Right lobe of liver (tissue), 6 donors: ENCODE measurements at places on chromosomes 1 and 21. TPM values are rescaled to one million over a fixed set of nuclear protein-coding genes. Genes with fewer than 3 reads are reported as not detected.

DNA sequence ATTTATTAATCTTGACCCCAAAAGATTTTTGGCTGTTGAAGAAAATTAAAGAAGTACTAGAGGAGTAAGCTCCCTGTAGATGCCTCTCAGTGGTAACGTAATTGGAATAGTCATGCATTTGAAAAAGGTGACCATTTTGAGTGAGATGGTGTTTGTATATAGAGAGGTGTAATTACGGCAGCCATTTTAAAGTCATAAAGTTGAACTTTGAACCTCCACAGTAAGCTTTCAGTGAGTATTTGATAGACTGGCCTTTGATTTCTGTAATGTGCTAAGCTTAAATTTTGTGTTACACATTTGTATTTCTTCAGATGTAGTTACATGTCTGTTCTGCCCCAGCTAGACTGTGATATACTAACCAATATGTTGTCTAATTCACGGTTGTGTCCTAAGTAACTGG, 21.5 kb upstream of the TMCO2 start:
- DNase-seq: no peak

- DNase-seq: no peak
These were observed 31.9 kb upstream of the IL19 start for GRCh38 chr1:206738370-206739366.

DNA sequence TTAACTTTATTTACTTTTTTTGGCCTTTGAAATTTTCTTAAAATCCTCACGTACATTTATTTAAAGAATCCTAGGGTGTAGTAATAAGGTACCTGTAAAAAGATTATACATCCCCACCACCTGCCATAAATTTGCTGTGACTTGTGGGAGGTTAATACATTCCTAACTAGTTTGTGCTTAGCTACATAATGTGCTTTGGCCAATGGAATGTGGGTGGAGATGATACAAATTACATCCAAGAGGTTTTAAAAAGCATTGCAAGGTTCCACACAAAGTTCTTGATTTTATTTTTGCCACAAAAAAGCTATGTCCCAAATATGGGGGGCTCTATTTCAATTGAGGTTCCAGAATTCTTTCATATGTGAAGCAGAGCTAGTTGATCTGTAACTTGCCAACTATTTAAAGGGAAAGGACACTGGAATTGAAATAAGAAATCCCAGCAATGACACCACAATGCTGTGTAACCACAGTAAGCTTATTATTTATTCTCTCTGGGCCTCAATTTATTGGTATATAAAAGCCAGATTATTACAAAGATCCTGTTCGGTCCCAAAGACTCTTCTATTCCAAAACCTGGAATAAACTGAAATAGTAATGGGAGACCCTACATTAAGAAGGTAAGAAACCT, 15.7 kb downstream of the ASPM start:
- DNase-seq: no peak

- no peak for DNase-seq
These were observed 746 bp downstream of the MIS18A start for GRCh38 chr21:32278103-32278502.

DNA sequence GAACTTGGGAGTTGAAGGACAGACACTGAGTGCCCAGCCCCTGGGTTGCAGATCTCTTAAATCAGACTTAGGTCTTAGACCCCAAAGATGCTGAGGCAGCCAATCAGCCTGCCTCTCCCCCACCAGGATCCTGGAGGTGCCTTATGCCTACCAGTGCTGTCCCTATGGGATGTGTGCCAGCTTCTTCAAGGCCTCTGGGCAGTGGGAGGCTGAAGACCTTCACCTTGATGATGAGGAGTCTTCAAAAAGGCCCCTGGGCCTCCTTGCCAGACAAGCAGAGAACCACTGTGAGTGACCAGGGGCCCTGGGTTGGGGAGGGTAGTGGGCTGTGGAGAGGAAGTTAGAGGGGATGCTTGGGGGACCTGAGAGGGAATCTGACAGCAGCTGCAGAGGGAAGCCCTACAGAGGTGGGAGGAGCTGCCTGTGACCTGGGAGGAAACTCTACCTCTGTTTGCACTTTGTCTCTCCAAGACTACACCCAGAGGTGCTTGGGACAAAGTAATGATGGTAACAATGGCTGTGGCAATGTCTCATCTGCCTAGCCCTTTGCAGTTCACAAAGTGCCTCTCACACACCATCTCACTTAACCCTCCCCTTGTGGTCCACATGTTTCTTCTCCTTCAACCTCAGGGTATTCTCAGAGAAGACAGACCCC, 31.5 kb downstream of the UBE2T start:
- no peak for DNase-seq

DNA sequence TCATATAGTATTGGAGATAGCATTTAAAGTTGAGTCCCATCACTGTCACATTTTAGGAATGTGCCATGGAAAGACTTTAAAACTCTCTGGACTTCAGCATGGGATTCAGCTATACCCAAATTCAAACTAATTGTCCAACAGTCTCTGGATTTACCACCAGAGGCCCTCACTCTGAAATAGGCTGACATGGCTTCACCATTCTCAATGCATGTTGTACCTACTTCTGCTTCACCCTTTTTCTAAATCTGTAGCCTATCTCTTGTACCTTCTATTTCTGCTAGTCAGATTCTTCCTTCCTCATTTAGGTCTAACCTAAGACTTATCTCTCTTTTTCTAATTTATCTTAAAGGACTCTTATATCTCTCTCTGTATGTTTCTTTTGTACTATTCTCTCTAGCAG, 512.7 kb upstream of the ZRANB2 start:
- DNase-seq: no peak

- no peak for DNase-seq
These were observed 27.8 kb upstream of the DR1 start for GRCh38 chr1:93317943-93318342.

GRCh38 chr1:202593845-202594244, 116.4 kb downstream of the SYT2 start:
- DNase-seq: no peak

GRCh38 chr1:238465449-238465848, 574.7 kb upstream of the ZP4 start:
- DNase-seq: no peak

DNA sequence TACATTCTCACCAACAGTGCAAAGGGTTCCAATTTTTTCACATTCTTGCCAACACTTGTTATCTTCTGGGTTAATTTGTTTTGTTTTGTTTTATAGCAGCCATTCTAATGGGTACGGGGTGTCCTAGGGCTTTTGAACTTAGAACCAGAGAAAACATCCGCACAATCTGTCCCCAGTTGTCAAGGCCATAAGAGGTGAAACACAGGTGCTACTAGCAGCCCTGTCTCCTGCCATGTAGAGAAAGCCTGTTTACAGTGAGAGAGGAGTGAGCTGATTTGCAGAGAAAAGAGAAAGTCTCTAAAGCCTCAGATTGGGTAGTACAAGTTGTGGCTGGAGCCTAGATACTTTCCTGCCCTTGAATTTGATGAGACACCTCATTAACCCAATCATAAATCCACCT, 46.4 kb upstream of the BMP8B start:
- DNase-seq: no peak

DNA sequence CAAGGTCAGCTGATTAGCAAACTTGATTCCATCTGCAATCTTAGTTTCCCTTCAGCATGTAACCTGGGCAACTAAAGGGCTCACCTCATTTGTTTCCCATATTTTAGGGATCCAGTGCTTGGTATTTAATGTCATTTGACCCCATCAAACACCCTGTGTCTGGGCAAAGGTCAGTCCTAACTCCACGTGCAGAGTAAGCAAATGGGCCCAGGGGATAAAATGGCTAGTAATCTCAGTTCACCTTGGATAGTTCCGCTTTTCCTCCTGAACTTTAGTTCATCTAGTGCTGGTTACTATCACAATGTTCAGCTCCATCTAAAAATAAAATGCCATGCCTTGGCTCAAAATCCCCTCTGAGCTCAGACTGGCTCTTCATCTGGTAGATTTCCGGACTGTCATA, 19.5 kb downstream of the PRKAB2 start:
- no peak for DNase-seq

GRCh38 chr1:63902844-63903589, 129.2 kb downstream of the ROR1 start:
- DNase-seq: no peak

DNA sequence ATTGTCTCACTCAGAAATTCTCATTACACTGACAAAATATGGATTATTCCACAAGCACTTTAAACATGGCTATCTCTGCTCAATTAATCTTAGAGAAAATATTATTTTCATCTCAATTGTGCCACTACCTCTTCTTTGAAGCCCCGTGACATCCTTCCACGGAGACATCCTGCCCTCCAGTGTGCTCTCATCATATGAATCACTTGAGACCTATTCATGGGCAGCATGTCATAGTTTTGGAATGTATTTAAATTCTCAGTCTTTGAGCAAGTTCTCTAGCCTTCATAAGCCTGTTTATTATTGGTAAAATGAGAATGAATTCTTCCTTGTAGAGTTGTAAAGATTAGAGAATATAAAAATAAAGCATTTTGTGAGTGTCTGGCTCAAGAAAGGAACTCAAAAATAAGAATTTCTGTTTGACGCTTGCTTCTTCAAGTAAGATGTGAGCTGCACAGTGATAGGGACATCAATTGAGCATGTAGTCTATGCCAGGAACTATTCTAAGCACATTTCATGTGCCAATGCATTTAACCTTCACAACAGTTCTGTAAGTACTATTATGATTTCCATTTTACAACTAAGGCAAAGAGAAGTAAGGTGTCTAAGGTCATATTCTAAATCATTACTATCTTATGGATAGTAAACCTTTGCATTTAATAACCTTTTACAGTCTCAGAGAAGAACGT, 557.4 kb upstream of the ZRANB2 start:
- no peak for DNase-seq

- no peak for DNase-seq
These were observed 565.2 kb downstream of the PTPRU start for GRCh38 chr1:29801561-29801973.

DNA sequence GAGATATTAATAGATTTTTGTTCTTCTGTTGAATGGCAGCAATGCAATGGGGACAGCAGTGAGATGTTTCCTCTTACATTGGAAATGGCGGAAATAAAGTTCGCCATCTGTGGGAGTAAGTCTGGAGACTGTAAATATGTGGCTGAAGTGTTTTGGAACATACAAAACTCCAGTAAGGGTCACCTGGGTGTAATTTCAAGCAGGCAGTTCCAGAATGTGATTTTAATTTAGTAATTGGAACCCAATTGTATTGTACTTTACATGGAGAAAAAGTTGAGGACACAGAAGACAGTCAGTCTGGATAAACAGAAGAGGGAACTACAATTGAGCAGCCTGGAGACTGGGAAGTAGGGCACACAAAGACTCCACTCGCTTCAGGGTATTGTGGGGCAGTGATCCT, 108.6 kb downstream of the NTMT2 start:
- DNase-seq: no peak

DNA sequence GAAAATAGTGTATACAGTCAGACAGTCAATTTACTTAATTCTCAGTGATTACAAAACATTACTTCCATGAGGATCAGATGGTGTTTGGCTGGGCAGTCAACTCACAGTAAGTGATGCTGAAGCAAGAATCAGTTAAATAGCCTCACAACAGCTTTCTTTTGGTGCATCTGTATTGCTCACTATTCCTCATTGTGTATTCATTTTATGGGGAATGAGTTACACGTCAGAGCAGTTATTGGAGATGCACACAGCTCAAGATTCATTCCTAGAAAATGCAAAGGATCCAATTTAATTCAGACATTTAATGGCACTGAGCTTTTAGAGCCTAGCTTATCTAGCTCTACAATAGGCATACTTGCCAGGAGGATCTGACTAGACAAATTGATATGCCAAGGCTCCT, 150.6 kb downstream of the HS2ST1 start:
- DNase-seq: no peak

GRCh38 chr1:167429612-167430011, 88.7 kb downstream of the CD247 start:
- no peak for DNase-seq

DNA sequence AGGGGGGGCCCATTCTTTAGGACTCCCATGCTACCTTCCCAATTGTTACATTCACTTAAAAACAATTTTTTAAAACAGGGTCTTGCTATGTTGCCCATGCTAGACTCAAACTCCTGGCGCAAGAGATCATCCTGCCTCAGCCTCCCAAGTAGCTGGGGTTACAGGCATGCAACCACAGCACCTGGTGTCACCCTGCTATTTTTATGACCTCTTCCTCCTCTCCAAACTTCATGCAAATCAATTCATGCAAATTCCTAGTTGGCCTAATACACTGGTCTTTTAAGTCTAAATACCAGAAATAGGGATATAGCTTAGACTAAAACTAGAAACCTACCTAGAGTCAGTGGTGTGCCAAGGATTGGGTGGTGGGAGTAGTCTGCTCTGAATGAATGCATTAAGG, 30.1 kb downstream of the CDKN2C start:
- DNase-seq: no peak

GRCh38 chr1:22782406-22782805, 71.8 kb downstream of the EPHB2 start:
- DNase-seq: no peak

DNA sequence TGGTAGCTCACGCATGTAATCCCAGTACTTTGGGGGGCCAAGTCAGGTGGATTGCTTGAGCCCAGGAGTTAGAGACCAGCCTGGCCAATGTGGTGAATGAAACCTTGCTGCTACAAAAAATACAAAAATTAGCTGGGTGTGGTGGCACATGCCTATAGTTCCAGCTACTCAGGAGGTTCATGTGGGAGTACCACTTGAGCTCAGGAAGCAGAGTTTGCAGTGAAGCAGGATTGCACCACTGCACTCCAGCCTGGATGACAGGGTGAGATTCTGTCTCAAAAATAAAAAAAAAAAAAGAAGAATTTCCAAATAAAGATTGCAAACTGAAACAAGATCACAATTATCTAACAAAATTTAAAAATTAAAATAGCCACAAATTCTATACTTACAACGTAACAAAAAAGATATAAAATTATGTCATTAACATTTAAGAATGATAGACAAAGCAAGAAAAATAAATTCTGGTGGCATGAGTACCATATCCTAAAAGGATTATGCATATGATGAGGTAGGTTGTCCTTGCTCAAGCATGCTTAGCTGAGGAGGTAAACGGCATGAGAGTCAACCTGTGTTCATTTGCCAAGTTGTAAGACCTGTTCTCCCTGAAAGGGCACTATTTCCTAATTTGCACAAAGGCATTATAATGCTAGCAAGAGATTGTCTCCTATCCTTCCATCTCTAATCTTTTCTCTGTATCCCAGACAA, 20.2 kb downstream of the IPP start:
- no peak for DNase-seq

GRCh38 chr1:6386371-6386949, 7.1 kb downstream of the ACOT7 start:
- DNase-seq: no peak

- no peak for DNase-seq
These were observed 287.5 kb downstream of the SMYD3 start for GRCh38 chr1:246219508-246220030.

GJB3 gene
- 0.22 TPM for total RNA-seq

LEMD1 gene
- total RNA-seq: not detected

RAB42 gene
- 1.7 TPM for total RNA-seq

LHX8 gene
- not detected for total RNA-seq

USH2A gene
- 1.1 TPM for total RNA-seq

SLC6A17 gene
- total RNA-seq: not detected

CD1E gene
- not detected for total RNA-seq

SHISAL2A gene
- total RNA-seq: not detected

APCS gene
- 1,881 TPM for total RNA-seq

C1orf226 gene
- 32.7 TPM for total RNA-seq

RGS8 gene
- not detected for total RNA-seq

ZNF648 gene
- total RNA-seq: 0.35 TPM

ZFP69 gene
- total RNA-seq: 1.5 TPM

CFAP74 gene
- 1.1 TPM for total RNA-seq
